ENCODE measurements at places on chromosomes 2 and 18. TPM values are rescaled to one million over a fixed set of nuclear protein-coding genes. Genes with fewer than 3 reads are reported as not detected.

- no peaks in the 10 kb centered on the region for H3K27me3 ChIP-seq
- H3K4me3 ChIP-seq = no peak overlapping the region
- H3K4me1 ChIP-seq = no peaks in the 10 kb centered on the region
- peaks cover 42% of the 10 kb centered on the region for H3K36me3 ChIP-seq
Observed at GRCh38 chr2:240128608-240129145, 7.4 kb downstream of the COPS9 start.

- no peaks in the 10 kb centered on the region for H3K27me3 ChIP-seq
- no peak overlapping the region for H3K27ac ChIP-seq
- H3K36me3 ChIP-seq = no peaks in the 10 kb centered on the region
- no peak for DNase-seq
- H3K4me1 ChIP-seq = no peaks in the 10 kb centered on the region
Observed at GRCh38 chr2:116820986-116821385, 993.5 kb upstream of the DDX18 start.

- H3K4me1 ChIP-seq = no peaks in the 10 kb centered on the region
- no peak for DNase-seq
- H3K27me3 ChIP-seq = no peaks in the 10 kb centered on the region
- H3K4me3 ChIP-seq = no peak overlapping the region
- no peaks in the 10 kb centered on the region for H3K36me3 ChIP-seq
Observed at GRCh38 chr18:56413862-56414261, 224.5 kb downstream of the TXNL1 start.

- no peaks in the 10 kb centered on the region for H3K27me3 ChIP-seq
- no peaks in the 10 kb centered on the region for H3K4me1 ChIP-seq
- no peak overlapping the region for H3K27ac ChIP-seq
- no peaks in the 10 kb centered on the region for H3K36me3 ChIP-seq
- H3K4me3 ChIP-seq = no peak overlapping the region
Observed at GRCh38 chr2:198857246-198857645, 600.5 kb downstream of the SATB2 start.

GRCh38 chr2:1650085-1650872 lies 94.0 kb downstream of the PXDN start:
- no peaks in the 10 kb centered on the region for H3K36me3 ChIP-seq
- H3K4me1 ChIP-seq = no peaks in the 10 kb centered on the region
- DNase-seq = no peak
- no peak overlapping the region for H3K27ac ChIP-seq
- H3K4me3 ChIP-seq = no peak overlapping the region
- peaks cover 17% of the 10 kb centered on the region for H3K27me3 ChIP-seq

DNA sequence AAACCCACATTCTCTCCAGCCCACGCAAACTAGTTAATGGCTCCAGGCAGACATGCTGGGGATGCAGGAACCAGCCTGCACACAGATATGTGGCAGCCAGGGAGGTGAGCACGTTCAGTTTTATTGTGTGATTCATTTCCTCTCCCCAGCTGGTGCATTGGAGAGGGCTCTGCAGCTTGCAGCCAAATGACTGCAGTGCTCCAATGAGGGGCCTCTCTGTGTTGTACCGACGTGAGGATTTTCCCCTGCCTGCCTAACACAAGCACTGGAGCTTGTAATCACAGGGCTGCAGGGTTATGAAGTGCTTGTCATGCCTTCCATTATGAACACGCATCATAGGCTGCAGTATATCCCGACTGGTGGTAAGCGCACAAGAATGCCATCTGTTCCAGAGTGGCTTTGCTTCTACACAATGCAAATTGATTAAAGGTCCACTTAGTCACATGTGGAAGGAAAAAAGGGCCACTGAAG lies 92.3 kb upstream of the THUMPD2 start:
- H3K27me3 ChIP-seq = peaks cover 6% of the 10 kb centered on the region
- H3K4me3 ChIP-seq = no peak overlapping the region
- DNase-seq = no peak
- H3K4me1 ChIP-seq = no peaks in the 10 kb centered on the region

GRCh38 chr2:240157147-240157470 lies 16.7 kb upstream of the OTOS start:
- no peak for DNase-seq
- no peaks in the 10 kb centered on the region for H3K4me1 ChIP-seq

- peaks cover 3% of the 10 kb centered on the region for H3K36me3 ChIP-seq
- H3K4me1 ChIP-seq = peaks cover 37% of the 10 kb centered on the region
- H3K27ac ChIP-seq = peak overlapping the region; percentile 89
- H3K4me3 ChIP-seq = peak overlapping the region; percentile 41
Observed at GRCh38 chr2:62296832-62297623, 101.1 kb downstream of the B3GNT2 start.

- peaks cover 41% of the 10 kb centered on the region for H3K27me3 ChIP-seq
- no peaks in the 10 kb centered on the region for H3K4me1 ChIP-seq
- no peak overlapping the region for H3K4me3 ChIP-seq
Observed at GRCh38 chr2:20917287-20917660, 94.4 kb upstream of the LDAH start.

GRCh38 chr2:163341426-163341825 lies 394.4 kb downstream of the FIGN start:
- no peak overlapping the region for H3K27ac ChIP-seq
- H3K4me3 ChIP-seq = no peak overlapping the region
- H3K27me3 ChIP-seq = no peaks in the 10 kb centered on the region
- no peak for DNase-seq

GRCh38 chr2:176325732-176326131 lies 56.5 kb downstream of the MTX2 start:
- no peak overlapping the region for H3K4me3 ChIP-seq
- DNase-seq = no peak
- no peaks in the 10 kb centered on the region for H3K27me3 ChIP-seq
- no peaks in the 10 kb centered on the region for H3K4me1 ChIP-seq
- H3K27ac ChIP-seq = no peak overlapping the region

- DNase-seq = peak; percentile 92
- H3K27ac ChIP-seq = peak overlapping the region; percentile 94
- H3K4me3 ChIP-seq = peak overlapping the region; percentile 81
- peaks cover 5% of the 10 kb centered on the region for H3K4me1 ChIP-seq
- H3K27me3 ChIP-seq = no peaks in the 10 kb centered on the region
Observed at GRCh38 chr18:59139291-59139614, 431 bp upstream of the SEC11C start.

DNA sequence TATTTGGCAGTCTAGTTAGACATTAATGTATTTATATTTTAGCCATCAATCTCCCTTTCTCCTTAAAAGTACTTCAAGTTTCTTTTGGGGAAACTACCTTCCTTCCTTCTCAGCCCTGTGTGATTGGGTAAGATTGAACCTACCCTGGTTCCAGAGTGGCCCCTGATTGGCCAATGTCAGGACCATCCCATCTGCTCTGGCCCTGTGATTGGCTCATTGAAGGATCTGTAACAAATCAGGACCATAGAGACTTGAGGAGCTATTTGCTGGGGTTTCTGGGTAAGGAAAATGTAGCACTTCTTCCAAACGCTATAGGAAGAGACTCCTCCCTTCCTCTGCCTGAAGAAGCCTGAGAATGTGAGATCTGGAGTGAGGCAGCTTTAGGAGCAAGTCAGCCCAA lies 59.3 kb downstream of the AQP4 start:
- H3K27me3 ChIP-seq = no peaks in the 10 kb centered on the region
- H3K4me1 ChIP-seq = no peaks in the 10 kb centered on the region
- H3K36me3 ChIP-seq = no peaks in the 10 kb centered on the region
- DNase-seq = no peak
- H3K27ac ChIP-seq = no peak overlapping the region

DNA sequence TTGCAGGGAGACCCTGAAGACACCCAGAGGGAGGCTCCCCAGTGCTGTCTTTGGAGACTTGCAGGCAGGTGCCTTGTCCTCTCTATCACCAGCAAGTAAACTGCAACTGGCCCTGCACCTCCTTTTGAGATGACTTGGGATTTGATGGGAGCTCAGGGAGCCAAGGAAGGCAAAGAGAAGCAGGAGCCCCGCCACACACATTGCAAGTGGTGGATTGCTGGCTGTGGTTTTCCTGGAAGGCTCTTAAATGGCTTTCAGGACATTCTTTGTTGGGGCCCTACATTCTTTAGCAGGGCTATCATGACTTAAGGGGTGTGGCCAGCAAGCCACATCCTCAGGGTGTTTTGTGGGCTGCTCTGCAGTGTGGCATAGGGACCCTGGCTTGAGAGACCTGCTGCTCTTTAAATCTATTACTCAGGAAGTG lies 39.9 kb upstream of the CDC42EP3 start:
- H3K27ac ChIP-seq = no peak overlapping the region
- peaks cover 12% of the 10 kb centered on the region for H3K4me1 ChIP-seq
- H3K36me3 ChIP-seq = no peaks in the 10 kb centered on the region
- no peak for DNase-seq

- no peaks in the 10 kb centered on the region for H3K36me3 ChIP-seq
- H3K27ac ChIP-seq = no peak overlapping the region
- no peak overlapping the region for H3K4me3 ChIP-seq
- no peak for DNase-seq
Observed at GRCh38 chr2:236081171-236081570, 87.0 kb downstream of the GBX2 start.

DNA sequence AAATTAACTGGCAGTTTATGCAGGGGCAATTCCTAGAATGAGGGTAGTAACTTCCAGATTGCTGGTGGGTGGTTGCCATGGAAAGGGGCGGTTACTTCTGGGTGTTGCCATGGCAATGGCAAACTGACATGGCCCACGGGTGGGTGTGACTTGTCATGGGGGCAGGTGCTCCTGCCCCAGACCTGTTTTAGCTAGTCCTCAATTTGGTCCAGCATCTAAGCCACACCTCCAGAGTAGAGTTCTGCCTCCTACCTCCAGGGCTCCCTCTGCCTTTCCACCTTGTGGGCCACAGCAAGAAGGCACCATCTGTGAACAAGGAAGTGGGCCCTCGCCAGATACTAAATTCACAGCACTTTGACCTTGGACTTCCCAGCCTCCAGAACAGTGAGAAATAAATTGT lies 148.7 kb downstream of the TFCP2L1 start:
- H3K27ac ChIP-seq = no peak overlapping the region
- H3K36me3 ChIP-seq = no peaks in the 10 kb centered on the region
- DNase-seq = peak; percentile 16

DNA sequence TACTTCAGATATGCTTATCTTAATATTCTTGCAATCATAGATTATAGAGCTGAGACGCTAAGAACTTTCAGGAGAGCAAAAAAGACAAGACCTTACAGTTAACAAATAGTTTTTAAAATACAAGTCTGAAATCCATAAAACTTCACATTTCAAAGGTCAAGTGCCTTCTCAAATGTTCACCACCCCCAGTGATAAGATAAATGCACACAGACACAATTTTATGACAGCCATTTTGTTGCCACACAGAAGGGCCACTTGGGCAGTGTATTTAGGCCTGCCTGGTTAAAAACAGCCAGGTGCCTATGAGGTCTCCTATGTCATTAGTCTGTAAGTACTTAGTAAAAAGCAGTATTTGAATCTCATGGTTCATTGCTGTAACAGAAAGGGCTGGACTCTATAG lies 8.1 kb upstream of the PSTPIP2 start:
- H3K27ac ChIP-seq = no peak overlapping the region
- no peak for DNase-seq
- H3K27me3 ChIP-seq = no peaks in the 10 kb centered on the region
- peaks cover 54% of the 10 kb centered on the region for H3K36me3 ChIP-seq

DNA sequence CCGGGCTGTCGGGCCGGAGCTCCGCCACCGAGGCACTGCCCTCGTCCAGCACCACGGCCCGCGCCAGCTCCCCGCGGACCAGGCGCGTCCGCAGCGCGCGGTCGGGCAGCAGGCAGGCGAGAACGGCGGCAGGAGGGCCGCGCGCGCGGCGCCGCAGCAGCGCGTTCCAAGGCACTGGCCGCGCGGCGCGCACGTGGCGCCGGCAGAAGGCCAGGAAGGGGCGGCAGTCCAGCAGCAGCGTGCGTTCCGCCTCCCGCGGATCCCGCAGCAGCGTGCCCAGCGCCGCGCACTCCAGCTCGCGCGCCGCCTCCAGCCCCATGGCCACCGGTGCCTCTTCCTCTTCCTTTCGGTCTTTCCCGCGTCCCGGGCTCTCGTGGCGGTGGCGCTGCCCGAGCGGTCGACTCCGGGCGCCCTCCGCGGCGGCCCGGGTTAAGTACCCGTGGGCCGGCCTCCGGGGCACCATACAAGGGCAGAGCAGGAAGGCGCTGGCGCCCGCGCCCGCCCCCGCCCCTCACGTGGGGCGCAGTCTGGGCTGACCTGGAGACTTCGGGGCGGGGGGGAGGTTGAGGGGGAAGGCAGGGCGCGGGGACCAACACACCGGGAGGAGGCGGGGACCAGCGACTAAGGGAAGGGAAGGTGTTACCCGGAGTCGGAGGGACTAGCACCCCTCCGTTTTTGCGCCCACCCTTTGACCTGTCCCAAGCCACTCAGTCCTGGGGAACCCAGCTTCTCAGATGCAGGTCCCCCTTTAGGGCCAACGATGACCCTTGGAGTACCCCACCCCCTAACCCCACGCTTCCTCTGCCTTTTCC lies at the start of gene DUSP2:
TSS of gene DUSP2 (minus strand) at position 405 of the 812 bp plus-strand sequence. CDS start at position 319, 86 bp downstream.
- H3K27ac ChIP-seq = no peak within 1 kb of the TSS
- no peaks in the 10 kb centered on the region for H3K27me3 ChIP-seq
- no peaks in the 10 kb centered on the region for H3K36me3 ChIP-seq
- no peak for DNase-seq

DNA sequence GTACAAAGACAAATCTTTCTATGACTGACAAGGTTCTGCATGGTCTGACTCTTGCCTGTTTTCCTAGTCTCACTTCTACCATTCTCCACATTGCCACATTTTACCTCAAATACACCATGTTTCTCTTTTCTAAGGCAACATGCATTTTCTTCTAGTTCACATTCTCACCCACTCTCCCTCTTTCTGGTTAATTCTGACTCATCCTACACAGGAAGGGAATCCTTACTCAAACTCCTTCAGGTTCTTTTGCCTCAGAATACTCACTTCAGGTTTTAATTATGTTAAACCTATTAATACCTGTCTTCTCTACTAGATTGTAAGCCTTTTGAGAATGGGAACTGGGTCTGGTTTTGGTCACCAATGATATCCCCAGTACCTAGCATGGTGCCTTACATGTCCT lies 47.2 kb downstream of the MAP2 start:
- no peaks in the 10 kb centered on the region for H3K36me3 ChIP-seq
- no peaks in the 10 kb centered on the region for H3K27me3 ChIP-seq
- DNase-seq = no peak
- H3K27ac ChIP-seq = no peak overlapping the region
- H3K4me1 ChIP-seq = no peaks in the 10 kb centered on the region

DNA sequence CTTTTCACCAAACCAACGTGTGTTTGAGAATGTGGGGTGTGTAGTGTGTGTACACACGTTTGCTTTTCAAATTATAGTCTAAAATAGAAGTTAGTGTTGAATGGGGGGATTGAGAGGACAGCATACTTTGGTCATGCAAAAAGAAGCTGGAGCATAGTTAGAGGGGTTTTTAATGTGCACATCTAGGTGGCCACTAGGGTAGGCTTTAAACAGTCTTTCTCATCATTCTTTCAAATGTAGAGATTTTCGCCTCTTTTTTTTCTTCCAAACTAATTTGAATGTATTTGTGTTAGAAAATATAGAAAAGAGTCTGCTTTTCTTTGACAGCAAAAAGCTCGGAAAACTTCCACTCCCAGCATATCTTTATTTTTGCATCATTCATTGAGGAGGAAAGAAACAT lies 165.2 kb upstream of the MYO3B start:
- peak overlapping the region; percentile 78 for H3K27ac ChIP-seq
- no peak for DNase-seq
- peaks cover 30% of the 10 kb centered on the region for H3K36me3 ChIP-seq
- peaks cover 36% of the 10 kb centered on the region for H3K4me1 ChIP-seq
- no peak overlapping the region for H3K4me3 ChIP-seq

Gene SLC19A3
- total RNA-seq = not detected

Gene ACOXL
- total RNA-seq = 0.31 TPM

Gene IL1A
- total RNA-seq = 0.09 TPM

Gene UGT1A7
- not detected for total RNA-seq

Gene FOXD4L1
- 0.20 TPM for total RNA-seq

Gene PARD6G
- 0.92 TPM for total RNA-seq

Gene FHL2
- 33.6 TPM for total RNA-seq

Gene SLC14A1
- total RNA-seq = 0.20 TPM
